ENCODE measurements at places on chromosomes 2 and 18.

DNA sequence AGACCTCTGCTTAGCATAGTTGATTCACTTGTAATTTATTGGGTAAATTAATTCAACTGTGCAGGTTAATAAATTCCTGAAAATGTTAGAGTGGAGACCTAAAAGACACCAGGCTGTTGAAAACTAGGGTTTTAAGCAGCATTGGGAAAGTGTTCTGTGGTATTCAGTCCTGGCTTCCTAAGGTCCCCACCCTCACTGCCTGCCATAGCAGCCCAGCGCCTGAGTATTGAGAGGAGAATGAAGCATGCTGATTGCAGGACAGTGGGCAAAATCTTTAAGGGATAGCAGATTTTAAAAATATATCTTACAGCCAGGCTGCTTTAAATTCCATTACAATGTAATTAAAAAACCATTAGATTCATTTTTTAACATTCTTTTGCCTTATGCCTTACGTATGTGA lies 20.6 kb downstream of the MEIS1 start:
- no peak for DNase-seq

DNA sequence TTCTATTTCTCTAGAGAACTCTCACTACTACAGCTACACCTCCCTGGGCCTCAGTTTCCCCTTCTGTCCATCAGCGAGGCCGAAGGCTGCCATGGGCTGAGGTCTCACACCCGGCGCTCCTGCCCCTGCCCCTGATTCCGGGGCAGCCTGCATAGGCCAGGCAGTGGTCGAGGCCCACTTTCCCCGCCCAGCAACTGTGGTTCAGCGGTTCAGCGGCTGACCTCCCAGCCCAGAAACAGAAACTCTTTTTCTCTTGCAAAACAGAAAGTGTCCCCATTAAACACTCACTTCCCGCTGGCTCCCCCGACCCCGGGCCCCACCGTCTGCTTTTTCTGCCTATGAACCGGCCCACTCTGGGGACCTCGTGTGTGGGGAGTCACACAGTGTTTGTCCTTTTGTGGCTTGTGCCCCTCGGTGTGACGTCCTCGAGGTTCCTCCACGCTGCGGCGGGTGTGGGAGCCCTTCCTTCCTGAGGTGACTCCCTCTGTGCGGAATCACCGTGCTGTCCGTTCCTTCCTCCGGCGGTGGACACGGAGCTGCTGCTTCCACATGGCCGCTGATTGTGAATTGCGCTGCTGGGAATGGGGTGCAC lies 16.0 kb downstream of the PDCD1 start:
- no peak for DNase-seq

DNA sequence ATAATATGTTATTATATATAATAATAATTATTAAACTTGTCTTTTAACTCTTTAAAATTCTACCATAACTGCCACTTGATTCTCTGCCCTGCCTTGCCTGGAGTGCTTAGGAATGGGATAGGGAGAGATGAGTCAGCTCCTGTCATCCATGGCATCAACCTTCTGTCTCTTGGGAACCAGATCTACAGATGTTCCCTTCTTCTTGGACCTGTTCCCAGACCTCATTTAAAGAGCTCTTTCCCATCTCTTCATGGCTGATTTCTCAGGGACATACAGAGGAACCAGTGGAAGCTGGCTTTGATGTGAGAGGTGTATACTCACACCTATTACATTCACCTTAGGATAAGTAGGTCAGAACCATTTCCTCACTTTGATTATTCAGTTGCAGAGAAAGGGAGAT lies 155.3 kb upstream of the MYO3B start:
- peak; percentile 86 for DNase-seq

GRCh38 chr2:224151161-224151560 lies 112.1 kb upstream of the SERPINE2 start:
- no peak for DNase-seq

DNA sequence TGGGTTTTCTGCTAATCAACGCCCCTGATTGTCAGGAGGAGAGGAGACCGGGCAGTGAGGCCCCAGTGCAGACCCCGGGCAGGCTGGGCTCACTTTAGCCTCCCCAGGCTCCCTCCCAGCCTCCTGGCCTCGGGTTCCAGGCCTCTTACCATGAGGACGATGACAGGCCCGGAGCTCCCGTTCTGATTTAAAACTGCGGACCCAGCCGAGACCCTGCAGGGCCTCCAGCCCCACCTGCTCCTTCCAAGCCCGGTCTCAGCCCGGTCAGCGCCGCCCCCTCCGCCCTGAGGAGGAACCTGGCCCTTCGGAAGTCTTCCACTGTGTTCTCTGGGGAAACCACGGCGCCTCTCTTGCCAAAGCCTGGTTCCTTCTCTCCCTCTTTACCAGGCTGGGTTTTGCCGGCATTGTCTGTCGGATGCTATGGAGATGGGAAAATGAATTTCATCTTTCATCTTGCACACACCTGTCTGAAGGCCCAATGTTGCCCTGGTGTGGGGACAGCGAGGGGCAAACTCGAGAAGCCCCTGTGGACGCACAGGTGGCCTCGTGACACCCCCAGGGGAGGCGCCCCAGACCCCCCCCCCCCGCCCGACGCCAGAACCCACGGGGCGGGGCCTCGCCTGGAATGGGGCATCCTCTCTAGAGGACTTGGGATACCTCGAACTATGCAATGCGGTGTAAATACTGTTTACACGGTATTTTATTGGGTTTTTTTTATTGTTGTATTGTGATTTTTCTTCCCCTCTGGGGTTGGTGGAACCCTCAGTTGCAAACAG lies 37.7 kb upstream of the CTDP1 start:
- no peak for DNase-seq

DNA sequence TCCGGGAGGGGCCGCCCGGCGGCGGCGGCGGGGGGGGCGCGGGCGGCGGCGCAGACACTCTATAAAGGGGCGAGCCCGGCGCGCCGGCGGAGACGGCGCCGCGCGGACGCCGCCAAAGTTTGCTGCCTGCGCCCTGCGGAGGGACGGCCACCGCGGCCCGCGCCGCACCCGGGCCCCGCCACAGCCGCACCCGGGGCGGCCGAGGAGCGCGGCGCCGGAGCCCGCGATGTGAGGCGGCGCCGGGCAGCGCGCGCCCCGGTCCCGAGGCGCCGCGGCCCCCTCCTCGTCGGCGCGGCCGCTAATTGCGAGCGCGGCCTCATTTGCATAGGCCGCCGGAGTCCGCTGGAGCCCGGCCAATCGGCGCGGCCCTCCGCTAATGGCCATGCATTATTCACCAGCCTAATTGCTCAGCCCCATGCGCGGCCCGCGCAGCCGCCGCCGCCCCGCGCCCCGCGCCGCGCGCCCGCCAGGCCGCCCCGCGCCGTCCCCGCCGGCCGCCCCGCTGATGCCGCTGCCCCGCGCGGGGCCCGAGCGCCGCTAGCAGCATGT lies at the start of gene SALL3:
Gene SALL3 (plus strand): TSS at position 89 of the 549 bp plus-strand sequence. CDS start 457 bp downstream, at position 546.
- peak; percentile 88 for DNase-seq

GRCh38 chr2:208579678-208580077 lies 173.1 kb downstream of the PTH2R start:
- DNase-seq = peak; percentile 41

DNA sequence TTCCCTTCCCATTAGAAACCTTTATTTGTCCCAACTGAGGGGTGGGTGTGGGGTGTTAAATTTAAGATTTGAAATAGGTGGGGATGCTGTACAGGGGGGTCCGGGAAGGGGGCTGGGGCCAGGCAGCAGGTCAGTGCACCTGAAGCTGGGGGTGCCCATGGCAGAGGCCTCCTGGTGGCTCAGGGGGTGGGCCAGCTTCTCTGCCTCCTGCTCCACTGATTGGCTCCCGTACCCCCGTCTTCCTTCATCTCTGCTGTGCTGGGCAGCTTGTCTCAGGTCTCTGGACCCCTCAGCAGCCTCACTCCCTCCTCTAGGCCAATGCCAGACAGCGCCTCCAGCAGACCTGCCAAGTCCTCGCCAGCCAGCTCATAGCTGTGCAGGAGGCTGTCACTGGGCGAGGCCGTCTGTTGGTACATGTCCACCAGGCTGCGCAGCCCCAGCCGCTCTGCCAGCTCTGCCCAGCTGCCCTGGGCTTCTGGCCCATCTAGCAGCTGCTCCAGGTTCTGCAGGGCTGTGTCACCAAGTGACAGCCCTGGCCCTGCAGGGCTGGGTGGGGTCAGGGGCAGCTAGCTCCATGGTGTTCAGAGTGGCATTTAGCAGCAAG lies 2.0 kb upstream of the ANKRD62 start:
- DNase-seq = no peak

DNA sequence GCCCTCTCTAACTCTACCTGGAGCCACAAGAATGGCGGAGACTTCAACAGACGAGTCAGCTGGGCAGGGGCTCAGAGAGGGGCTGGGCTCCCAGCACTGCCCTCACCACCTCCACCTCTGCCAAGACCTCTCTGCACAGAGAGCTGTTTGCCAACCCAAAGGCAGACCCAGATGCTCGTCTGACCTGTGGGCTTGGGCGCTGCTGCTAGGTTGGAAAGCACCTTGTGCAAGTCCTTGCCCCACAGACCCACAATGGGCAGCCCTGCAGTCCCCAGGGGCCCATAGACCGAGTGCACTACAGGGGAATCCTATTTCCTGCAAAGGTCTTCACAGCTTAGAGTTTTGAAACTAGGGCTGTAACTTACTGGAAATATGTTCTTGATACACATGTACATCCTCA lies 13.3 kb downstream of the ACKR3 start:
- DNase-seq = no peak

- no peak for DNase-seq
These were observed 24.3 kb downstream of the TRAPPC12 start for GRCh38 chr2:3403587-3404334.

- no peak for DNase-seq
These were observed 12.0 kb upstream of the GALM start for GRCh38 chr2:38653715-38654527.

DNA sequence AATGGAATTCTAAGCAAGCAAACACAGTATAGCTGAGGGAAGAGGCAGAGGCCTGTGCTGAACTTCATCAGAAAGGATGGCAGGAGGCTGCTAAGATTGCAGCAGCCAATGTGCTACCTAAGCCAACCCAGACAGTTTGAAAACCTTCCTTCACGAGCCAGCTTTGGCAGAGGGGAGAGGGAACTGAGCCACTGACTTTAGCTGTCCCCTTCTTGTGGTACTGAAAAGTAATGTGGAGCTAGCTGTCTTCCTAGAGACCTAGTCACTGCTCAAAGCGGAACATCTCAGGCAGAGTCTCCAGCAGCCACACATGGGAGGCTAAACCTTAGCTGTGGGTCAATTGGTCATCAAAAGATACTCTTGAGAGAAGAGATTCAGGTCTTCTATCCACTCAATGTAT lies 419.0 kb downstream of the FBXO15 start:
- DNase-seq = no peak

GRCh38 chr2:236161531-236161930 lies 6.7 kb downstream of the GBX2 start:
- DNase-seq = no peak

- DNase-seq = no peak
These were observed 312.8 kb downstream of the EXOC6B start for GRCh38 chr2:72513011-72513410.

DNA sequence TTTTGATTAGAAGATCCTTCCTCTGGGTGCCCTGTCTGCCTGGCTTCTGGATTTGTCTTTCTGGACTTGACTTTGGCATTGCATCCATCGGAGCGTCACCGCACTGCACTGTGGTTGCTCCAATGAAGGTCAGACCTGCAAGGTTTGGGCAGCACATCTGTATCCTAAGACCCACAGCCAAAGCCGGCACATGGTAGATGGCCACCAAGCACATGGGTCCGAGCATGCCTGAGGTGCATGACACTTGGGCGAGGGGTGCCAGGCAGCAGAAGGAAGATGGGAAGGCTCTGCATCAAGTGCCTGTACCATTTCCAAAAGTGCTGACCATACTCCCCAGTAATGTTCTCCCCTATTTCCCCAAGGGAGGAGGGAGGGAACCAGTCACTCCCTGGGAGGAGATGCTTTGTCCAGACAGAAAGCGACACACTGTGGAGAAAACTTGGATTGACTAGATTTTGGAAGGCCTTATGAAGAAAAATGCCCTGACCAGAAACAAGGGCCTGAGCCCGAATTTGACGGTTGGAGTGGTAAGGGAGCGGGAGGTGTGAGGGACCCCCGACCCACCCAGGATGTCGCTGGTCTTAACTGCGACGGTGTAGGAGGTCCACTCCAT lies 149.9 kb downstream of the LOXHD1 start:
- DNase-seq = no peak

DNA sequence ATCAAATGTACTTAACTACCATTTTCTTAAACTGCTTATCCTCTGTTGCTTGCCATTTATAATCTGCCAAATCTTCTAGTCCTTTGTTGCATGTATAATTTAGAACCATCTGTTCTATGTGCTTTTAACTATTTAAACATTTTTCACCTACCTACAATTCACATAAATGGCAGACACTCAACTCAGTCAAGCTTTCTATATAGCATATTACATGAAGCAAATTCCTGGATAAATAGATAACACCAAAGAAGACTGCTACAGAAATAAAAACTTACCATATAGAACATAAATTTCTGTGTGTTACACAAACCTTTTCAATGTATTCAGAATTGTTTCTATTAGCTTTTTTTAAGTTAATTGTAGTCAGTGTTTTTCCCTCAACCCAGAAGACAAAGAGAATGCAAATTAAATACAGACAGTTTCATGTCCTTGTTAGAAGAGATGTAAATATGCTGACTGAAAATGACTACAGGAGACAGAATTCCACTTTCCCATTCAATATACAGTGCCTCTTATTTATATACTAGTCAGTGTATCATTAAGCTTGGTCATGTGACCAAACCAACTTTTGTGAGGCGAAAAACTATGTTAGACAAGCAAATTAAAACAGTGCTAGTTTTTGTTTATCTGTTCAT lies 2.6 kb downstream of the BAZ2B start:
- DNase-seq = peak; percentile 80

DNA sequence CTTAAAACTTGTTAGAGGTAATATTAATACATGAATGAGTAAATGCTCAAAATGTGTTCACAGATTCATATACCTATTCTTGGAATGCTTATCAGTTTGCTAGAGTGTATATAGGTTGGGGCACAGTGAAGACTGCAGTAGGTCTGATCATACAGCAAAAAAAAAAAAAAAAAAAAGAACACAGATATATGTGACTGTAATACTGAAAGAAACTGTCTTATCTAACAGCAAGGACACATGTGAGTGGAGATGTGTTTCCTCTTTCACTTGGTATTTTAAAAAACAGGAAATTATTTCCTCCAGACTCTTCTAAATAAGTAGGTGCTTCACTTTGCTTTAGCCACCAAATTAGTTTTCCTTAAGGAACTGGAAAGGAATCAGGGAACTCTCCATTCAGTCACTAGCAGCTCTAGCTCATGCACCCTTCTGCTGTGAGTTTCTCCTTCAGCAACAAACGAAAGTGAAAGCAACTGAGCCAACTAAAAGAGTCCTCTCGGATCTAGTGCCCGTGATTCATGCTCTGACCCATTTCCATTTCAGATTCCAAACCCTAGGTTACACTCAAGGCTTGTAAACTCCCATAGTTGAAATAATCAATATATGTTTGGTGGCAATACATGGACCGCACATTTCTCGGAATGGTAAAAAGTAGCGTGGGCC lies 98.5 kb downstream of the DSEL start:
- DNase-seq = no peak
